Neural progenitor cell (in vitro differentiated cells): ENCODE measurements at places on chromosomes 5 and 9. TPM values are rescaled to one million over a fixed set of nuclear protein-coding genes. Genes with fewer than 3 reads are reported as not detected.

GRCh38 chr5:58937031-58937681, 354.3 kb downstream of the RAB3C start:
- no peak for DNase-seq
- no peak overlapping the region for H3K4me3 ChIP-seq
- no peaks in the 10 kb centered on the region for H3K27me3 ChIP-seq
- no peak overlapping the region for H3K27ac ChIP-seq
- no peaks in the 10 kb centered on the region for H3K4me1 ChIP-seq

GRCh38 chr9:113274474-113275156, 757 bp downstream of the CDC26 start:
- peak overlapping the region; percentile 2 for H3K27ac ChIP-seq
- peaks cover 16% of the 10 kb centered on the region for H3K36me3 ChIP-seq
- no peaks in the 10 kb centered on the region for H3K27me3 ChIP-seq
- H3K4me1 ChIP-seq = peaks cover 16% of the 10 kb centered on the region

The PAX5 gene
- total RNA-seq = 0.06 TPM in 1 of 2 replicates, not detected in the other

The SPINK1 gene
- total RNA-seq = not detected in 2 replicates

- H3K4me3 ChIP-seq = no peak overlapping the region
- no peaks in the 10 kb centered on the region for H3K27me3 ChIP-seq
- no peak overlapping the region for H3K27ac ChIP-seq
- no peaks in the 10 kb centered on the region for H3K4me1 ChIP-seq
- DNase-seq = peak; percentile 86
These were observed 117.8 kb upstream of the CACNA1B start for GRCh38 chr9:137759649-137760321.

DNA sequence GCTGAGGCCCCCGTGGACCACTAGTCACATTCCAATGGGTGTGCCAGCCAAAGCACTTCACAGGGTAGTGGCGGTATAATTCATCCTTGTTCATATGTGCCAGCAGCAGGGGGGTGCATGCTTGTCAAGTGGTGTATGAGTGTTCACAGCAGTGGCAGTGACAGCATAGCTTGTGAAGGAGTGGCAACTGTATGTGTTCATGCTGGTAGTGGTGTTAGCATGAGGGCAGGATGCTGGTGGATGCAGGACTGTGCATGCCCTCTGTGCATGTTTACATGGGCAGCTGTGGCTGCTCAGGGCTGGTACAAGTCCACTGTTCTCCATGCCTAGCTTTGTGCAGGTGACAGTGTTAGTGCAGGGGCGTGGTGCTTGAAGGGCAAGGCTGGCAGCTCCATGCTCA, 253.4 kb upstream of the DMAC1 start:
- no peaks in the 10 kb centered on the region for H3K36me3 ChIP-seq
- H3K4me3 ChIP-seq = no peak overlapping the region
- H3K27ac ChIP-seq = no peak overlapping the region
- no peaks in the 10 kb centered on the region for H3K27me3 ChIP-seq

GRCh38 chr5:110258460-110259216, 467.8 kb downstream of the TMEM232 start:
- peaks cover 67% of the 10 kb centered on the region for H3K4me1 ChIP-seq
- DNase-seq = peak; percentile 64
- peak overlapping the region; percentile 95 for H3K27ac ChIP-seq
- no peak overlapping the region for H3K4me3 ChIP-seq

- H3K36me3 ChIP-seq = no peaks in the 10 kb centered on the region
- H3K27me3 ChIP-seq = no peaks in the 10 kb centered on the region
- H3K4me1 ChIP-seq = peaks cover 13% of the 10 kb centered on the region
These were observed 43.0 kb downstream of the LRSAM1 start for GRCh38 chr9:127494304-127494702.

DNA sequence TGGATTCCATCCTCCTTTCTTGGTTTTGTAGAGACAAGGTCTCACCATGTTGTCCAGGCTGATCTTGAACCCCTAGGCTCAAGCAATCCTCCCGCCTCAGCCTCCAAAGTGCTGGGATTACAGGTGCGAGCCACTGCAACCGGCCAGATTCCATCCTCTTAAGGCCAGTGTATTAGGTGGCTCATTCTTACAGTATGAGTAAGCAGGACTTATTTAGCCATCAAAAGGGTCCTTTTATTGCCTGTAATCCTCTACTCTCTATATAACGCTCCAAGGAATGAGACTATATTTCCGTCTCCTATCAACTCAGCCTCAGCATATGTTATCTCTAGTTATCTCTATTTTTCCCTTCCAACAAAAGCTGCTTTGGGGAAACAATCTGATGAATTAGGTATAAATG, 3.0 kb upstream of the ERBIN start:
- no peak overlapping the region for H3K27ac ChIP-seq
- peaks cover 39% of the 10 kb centered on the region for H3K4me1 ChIP-seq
- H3K27me3 ChIP-seq = peaks cover 10% of the 10 kb centered on the region
- DNase-seq = peak; percentile 6
- no peak overlapping the region for H3K4me3 ChIP-seq

DNA sequence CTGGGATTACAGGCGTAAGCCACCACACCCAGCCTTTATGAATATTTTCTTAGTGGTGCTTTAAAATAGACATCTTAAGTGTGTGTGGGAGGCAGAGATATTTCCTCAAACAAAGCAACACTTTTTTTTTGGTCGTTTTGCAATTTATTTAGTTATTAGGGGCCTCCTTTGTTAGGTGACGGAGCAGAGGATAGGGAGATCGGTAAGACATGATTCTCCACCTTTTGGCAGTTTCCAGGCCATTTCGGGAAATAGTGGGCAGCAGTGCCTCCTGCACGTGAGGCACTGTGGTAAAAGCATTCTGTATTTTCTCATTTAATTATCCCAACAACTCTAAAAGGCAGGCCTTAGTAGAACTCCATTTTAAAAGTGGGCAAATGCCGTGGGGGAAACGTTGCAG, 1.9 kb downstream of the OCLN start:
- peak overlapping the region; percentile 95 for H3K4me3 ChIP-seq
- H3K36me3 ChIP-seq = no peaks in the 10 kb centered on the region
- DNase-seq = no peak
- H3K4me1 ChIP-seq = peaks cover 32% of the 10 kb centered on the region
- H3K27me3 ChIP-seq = peaks cover 14% of the 10 kb centered on the region

GRCh38 chr5:157902449-157903116, 43.6 kb upstream of the CLINT1 start:
- H3K27ac ChIP-seq = no peak overlapping the region
- DNase-seq = no peak
- H3K36me3 ChIP-seq = no peaks in the 10 kb centered on the region
- H3K27me3 ChIP-seq = no peaks in the 10 kb centered on the region
- H3K4me3 ChIP-seq = no peak overlapping the region

- H3K27me3 ChIP-seq = no peaks in the 10 kb centered on the region
- DNase-seq = no peak
- H3K4me1 ChIP-seq = no peaks in the 10 kb centered on the region
- H3K27ac ChIP-seq = no peak overlapping the region
These were observed 5.9 kb downstream of the SLC23A1 start for GRCh38 chr5:139377226-139377625.

GRCh38 chr9:124884376-124884775, 22.4 kb downstream of the ARPC5L start:
- no peaks in the 10 kb centered on the region for H3K36me3 ChIP-seq
- H3K4me1 ChIP-seq = peaks cover 22% of the 10 kb centered on the region
- no peaks in the 10 kb centered on the region for H3K27me3 ChIP-seq
- H3K27ac ChIP-seq = peak overlapping the region; percentile 51
- no peak overlapping the region for H3K4me3 ChIP-seq

DNA sequence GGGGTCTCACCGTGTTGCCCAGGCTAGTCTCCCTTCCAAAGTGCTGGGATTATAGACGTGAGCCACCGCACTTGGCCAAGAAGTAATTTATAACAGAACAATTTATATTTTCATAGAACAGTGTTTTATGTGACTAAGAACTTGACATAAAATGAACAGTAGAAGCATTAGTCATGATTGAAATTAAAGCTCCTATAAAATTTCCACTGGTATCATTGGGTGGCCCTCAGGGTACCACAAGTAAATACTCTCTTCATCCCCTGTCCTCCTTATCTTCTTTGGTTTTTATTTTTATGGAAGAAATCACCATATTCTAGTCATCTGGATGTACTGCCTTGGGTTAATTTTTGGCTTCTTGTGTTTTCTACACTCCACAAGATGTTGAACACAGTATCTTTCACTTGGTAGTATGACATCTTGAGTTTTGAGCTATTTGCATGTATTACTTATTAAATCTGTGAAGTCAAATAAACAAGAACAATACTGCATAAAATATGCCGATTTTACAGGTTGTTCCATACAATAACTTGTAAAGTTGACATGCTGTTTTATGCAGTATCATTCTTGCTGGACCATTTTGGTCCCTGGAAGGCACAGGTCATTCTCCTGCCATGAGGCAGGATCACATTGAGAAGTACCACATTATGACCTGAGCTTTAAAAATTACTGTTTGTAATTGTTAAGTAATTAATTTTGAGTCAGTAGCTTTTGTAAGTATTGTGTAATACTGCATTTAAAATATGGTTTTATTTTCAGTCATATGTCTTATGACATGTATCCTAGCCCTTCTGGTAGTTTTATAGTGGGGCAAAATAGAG, 24.4 kb downstream of the LMNB1 start:
- no peak for DNase-seq
- H3K27ac ChIP-seq = no peak overlapping the region
- no peak overlapping the region for H3K4me3 ChIP-seq

DNA sequence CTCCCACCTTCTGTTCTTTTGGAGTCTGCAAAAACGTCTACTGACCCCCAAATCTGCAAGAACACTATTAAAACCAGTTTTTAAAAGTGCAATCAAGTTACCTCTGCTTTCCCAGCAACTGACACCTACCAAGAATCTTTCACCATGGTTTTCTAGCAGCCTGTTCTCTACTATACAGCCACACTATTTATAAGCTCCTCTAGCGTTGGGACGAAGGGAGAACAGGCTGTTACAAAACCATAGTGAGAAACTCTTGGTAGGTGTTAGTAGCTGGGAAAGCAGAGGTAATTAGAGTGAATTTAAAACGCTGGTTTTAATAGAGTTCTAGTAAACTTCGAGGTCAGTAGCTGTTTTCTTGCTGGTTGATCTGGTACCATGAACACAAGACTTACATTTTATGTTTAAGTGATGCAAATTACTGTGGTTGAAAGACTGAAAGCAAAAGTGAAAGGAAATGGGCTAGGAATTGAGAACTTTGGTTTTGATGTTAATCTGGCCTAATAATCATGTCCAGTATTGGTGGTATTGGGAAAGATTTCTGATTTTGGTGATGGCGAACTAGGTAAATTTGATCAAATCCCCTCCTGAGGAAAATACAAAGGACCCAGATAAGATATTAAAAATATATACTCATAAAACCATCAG, 5.3 kb downstream of the MROH2B start:
- H3K27me3 ChIP-seq = no peaks in the 10 kb centered on the region
- no peaks in the 10 kb centered on the region for H3K36me3 ChIP-seq

DNA sequence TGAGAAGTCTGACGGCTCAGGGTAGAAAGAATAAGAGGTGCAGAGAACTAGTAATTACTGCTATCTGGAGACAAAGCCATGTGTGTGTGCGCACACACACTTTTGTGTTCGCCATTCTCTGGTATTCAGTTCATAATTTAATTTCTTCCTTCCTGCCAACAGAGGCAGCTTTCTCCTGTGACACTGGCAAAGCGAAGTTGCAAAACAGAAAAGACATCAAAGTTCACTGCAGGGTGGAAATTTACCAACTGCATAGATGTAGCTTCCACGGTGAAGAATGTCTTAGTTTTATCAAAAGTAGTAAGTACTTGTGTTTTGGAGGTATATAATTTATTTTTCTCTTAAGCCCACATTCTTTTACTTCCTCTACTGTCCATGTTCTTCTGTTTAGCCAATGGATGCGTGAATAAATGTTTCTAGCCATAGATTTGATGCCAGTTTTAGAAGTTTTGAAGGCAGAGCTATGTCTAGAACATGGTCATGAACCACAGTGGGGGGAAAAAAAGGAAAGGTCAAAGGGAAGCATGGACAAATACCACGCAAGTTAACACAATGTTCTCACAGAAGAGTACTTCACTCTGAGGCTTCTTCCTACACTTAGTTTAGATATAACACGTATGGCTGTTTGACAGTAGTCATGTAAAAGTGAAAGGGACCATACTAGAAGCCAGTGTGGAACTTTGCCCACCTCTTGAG, 536.5 kb upstream of the GRIA1 start:
- no peaks in the 10 kb centered on the region for H3K4me1 ChIP-seq
- no peak overlapping the region for H3K27ac ChIP-seq
- DNase-seq = no peak
- H3K27me3 ChIP-seq = no peaks in the 10 kb centered on the region

GRCh38 chr5:15700373-15700772, 200.4 kb downstream of the FBXL7 start:
- no peak overlapping the region for H3K27ac ChIP-seq
- no peaks in the 10 kb centered on the region for H3K36me3 ChIP-seq
- H3K4me1 ChIP-seq = peaks cover 14% of the 10 kb centered on the region

The ALDH1A1 gene
- not detected in 2 replicates for total RNA-seq

The CYLC2 gene
- not detected in 2 replicates for total RNA-seq

- H3K27me3 ChIP-seq = no peaks in the 10 kb centered on the region
- no peaks in the 10 kb centered on the region for H3K4me1 ChIP-seq
- no peak overlapping the region for H3K27ac ChIP-seq
These were observed 68.6 kb upstream of the IL12B start for GRCh38 chr5:159398936-159399335.

- no peaks in the 10 kb centered on the region for H3K27me3 ChIP-seq
- H3K36me3 ChIP-seq = no peaks in the 10 kb centered on the region
- H3K4me1 ChIP-seq = peaks cover 39% of the 10 kb centered on the region
These were observed 230.5 kb downstream of the MAST4 start for GRCh38 chr5:66826696-66827095.

- DNase-seq = no peak
- H3K27ac ChIP-seq = no peak overlapping the region
- H3K4me3 ChIP-seq = no peak overlapping the region
- peaks cover 14% of the 10 kb centered on the region for H3K4me1 ChIP-seq
- no peaks in the 10 kb centered on the region for H3K27me3 ChIP-seq
These were observed 4.8 kb downstream of the ECSCR start for GRCh38 chr5:139457653-139458306.

DNA sequence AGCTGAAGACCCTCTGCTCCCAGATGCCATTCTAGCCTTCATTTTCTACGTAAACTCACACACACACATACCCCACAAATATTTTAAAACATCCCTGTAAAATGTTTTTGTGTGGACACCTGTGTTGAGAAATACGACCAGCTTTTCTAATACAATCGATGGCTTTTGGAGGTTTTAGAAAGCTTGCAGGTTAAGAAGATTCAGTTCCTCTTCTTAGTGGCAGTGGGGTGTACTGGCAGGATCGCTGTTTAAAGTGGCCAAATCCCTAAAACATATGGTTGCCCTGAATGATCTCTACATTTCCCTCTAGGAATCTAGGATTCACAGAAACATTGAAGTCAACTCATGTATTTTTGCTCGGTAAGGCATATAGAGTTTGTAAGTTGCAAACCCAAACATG, 236.3 kb downstream of the NSG2 start:
- no peak overlapping the region for H3K27ac ChIP-seq
- peaks cover 8% of the 10 kb centered on the region for H3K27me3 ChIP-seq
- H3K36me3 ChIP-seq = no peaks in the 10 kb centered on the region
- H3K4me1 ChIP-seq = no peaks in the 10 kb centered on the region
- no peak for DNase-seq

The OR13C4 gene
- not detected in 2 replicates for total RNA-seq

GRCh38 chr5:151808451-151809169, 36.9 kb downstream of the G3BP1 start:
- no peak overlapping the region for H3K27ac ChIP-seq
- H3K27me3 ChIP-seq = no peaks in the 10 kb centered on the region
- no peak overlapping the region for H3K4me3 ChIP-seq
- H3K36me3 ChIP-seq = peaks cover 11% of the 10 kb centered on the region
- DNase-seq = no peak
- H3K4me1 ChIP-seq = peaks cover under 1% of the 10 kb centered on the region
